ENCODE measurements at places on chromosomes 16 and 17.

DNA sequence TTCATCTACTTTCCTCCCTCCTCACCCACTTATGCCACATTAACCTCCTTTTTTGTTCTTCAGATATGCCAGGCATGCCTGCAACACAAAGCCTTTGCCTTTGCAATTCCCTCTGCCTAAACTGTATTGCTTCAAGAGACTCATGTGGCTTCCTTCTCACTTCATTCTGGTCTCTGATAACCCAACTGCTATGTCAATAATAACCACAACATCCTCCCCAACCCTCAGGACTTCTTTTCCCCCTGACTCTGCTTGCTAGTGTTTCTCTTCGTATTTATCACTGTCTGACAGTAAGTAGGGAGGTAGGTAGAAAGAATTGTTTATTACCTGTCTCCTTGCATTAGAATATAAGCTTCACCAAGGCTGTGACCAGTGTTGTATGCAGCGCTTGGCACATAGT lies 22.4 kb downstream of the RBL2 start:
- no peaks in the 10 kb centered on the region for H3K4me1 ChIP-seq
- no peak overlapping the region for H3K4me3 ChIP-seq
- peaks cover 22% of the 10 kb centered on the region for H3K36me3 ChIP-seq
- H3K27ac ChIP-seq: no peak overlapping the region

- no peaks in the 10 kb centered on the region for H3K36me3 ChIP-seq
- H3K4me1 ChIP-seq: no peaks in the 10 kb centered on the region
- DNase-seq: peak; percentile 84
- H3K27ac ChIP-seq: no peak overlapping the region
- H3K4me3 ChIP-seq: no peak overlapping the region
Measured at GRCh38 chr17:10737168-10737622, 7.4 kb upstream of the TMEM220 start.

GRCh38 chr17:9231449-9232154 lies 210.3 kb downstream of the NTN1 start:
- H3K27me3 ChIP-seq: no peaks in the 10 kb centered on the region
- DNase-seq: no peak
- H3K27ac ChIP-seq: no peak overlapping the region
- H3K4me1 ChIP-seq: no peaks in the 10 kb centered on the region
- no peaks in the 10 kb centered on the region for H3K36me3 ChIP-seq
- no peak overlapping the region for H3K4me3 ChIP-seq

DNA sequence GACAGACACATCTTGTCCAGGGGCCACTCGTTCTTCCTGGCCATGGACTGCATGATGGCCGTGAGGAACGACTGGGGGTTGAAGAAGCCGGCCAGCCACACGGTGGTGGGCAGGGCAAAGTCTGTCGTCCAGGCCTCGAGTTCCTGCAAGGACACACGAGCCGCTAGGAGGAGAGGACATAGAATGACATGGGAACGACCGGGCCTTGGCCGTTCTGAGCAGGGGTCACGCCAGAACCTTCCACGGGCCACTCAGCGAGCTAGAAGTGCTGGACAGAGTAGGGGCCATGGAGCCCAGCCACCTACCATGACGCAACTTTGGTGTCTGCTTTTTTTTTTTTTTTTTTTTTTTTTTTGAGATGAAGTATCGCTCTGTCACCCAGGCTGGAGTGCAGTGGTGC lies 47.0 kb downstream of the PGS1 start:
- no peak for DNase-seq
- no peaks in the 10 kb centered on the region for H3K36me3 ChIP-seq
- H3K27ac ChIP-seq: no peak overlapping the region

GRCh38 chr17:51365090-51365489 lies 104.7 kb downstream of the UTP18 start:
- no peak for DNase-seq
- H3K27me3 ChIP-seq: no peaks in the 10 kb centered on the region
- no peak overlapping the region for H3K27ac ChIP-seq
- H3K4me1 ChIP-seq: no peaks in the 10 kb centered on the region
- no peaks in the 10 kb centered on the region for H3K36me3 ChIP-seq
- no peak overlapping the region for H3K4me3 ChIP-seq

DNA sequence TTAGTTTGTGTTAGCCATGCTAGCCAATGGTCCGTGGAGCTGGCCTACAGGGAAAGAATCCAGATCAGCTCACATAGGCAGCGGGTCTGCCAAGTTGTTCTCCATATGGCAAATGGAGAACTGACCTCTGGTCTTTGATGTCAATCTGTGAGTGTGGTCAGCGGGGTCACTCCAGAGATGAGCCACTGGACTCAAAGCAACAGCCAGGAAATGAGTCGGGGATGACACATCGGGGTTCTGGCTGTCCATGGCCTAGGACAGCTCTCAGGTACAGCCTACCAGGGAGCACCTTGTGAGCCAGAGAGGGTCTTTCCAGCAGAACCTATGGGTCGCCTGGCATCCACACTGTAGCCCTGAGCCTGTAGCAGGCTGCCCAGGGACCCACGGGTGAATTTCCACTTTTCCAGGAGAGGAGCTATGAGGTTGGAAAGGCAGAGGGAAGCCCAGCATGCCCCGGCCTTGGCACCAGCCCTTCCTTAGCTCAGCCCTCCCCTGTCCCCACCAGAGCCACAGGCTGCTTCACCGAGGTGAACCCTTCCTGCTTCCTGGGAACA lies 203.0 kb upstream of the TNRC6C start:
- H3K4me3 ChIP-seq: no peak overlapping the region
- DNase-seq: no peak
- no peaks in the 10 kb centered on the region for H3K4me1 ChIP-seq
- no peak overlapping the region for H3K27ac ChIP-seq
- no peaks in the 10 kb centered on the region for H3K36me3 ChIP-seq

- no peak for DNase-seq
- no peak overlapping the region for H3K27ac ChIP-seq
- no peaks in the 10 kb centered on the region for H3K27me3 ChIP-seq
- H3K4me3 ChIP-seq: no peak overlapping the region
Measured at GRCh38 chr17:28883967-28884702, 13.4 kb downstream of the FLOT2 start.

DNA sequence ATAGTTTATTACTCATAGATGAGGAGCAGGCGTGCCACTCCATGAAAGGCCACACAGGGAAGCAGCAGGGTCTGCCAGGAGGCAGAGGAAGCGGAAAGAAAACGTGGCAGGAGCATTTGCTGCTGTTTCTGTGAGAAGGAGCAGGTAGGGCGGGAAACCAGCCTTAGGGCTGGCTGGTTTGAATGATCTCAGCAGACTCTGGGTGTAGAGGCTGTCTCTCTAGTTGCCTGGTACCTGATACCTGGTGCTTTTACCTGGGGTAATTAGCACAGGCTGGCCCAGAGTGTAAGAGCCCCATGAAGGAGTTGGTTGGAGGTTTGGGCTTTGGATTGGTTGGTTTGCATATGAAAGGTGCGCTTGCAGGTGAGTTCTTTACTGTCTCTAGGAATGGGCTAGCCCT lies 205.0 kb upstream of the CACNG3 start:
- no peak for DNase-seq
- H3K4me3 ChIP-seq: no peak overlapping the region
- H3K36me3 ChIP-seq: no peaks in the 10 kb centered on the region
- H3K4me1 ChIP-seq: no peaks in the 10 kb centered on the region
- no peak overlapping the region for H3K27ac ChIP-seq

- no peaks in the 10 kb centered on the region for H3K36me3 ChIP-seq
- H3K27ac ChIP-seq: no peak overlapping the region
- H3K4me3 ChIP-seq: no peak overlapping the region
- peaks cover 24% of the 10 kb centered on the region for H3K4me1 ChIP-seq
- DNase-seq: peak; percentile 70
- no peaks in the 10 kb centered on the region for H3K27me3 ChIP-seq
Measured at GRCh38 chr16:85176541-85177447, 64.5 kb upstream of the CIBAR2 start.

GRCh38 chr17:9470171-9470570 lies 105.4 kb downstream of the STX8 start:
- H3K4me3 ChIP-seq: no peak overlapping the region
- no peak for DNase-seq
- H3K27ac ChIP-seq: no peak overlapping the region

GRCh38 chr16:54546521-54546920 lies 259.9 kb upstream of the IRX3 start:
- no peaks in the 10 kb centered on the region for H3K27me3 ChIP-seq
- H3K4me3 ChIP-seq: no peak overlapping the region
- no peak for DNase-seq
- H3K27ac ChIP-seq: no peak overlapping the region
- no peaks in the 10 kb centered on the region for H3K36me3 ChIP-seq

GRCh38 chr16:3787924-3788661 lies 70.8 kb upstream of the TRAP1 start:
- no peak for DNase-seq
- no peaks in the 10 kb centered on the region for H3K27me3 ChIP-seq
- H3K4me3 ChIP-seq: no peak overlapping the region
- H3K27ac ChIP-seq: no peak overlapping the region

- H3K27me3 ChIP-seq: no peaks in the 10 kb centered on the region
- H3K27ac ChIP-seq: peak overlapping the region; percentile 51
- peaks cover 4% of the 10 kb centered on the region for H3K4me1 ChIP-seq
- H3K36me3 ChIP-seq: peaks cover 3% of the 10 kb centered on the region
- DNase-seq: no peak
- peak overlapping the region; percentile 27 for H3K4me3 ChIP-seq
Measured at GRCh38 chr17:21034340-21035235, 8.2 kb downstream of the USP22 start.

GRCh38 chr17:17628388-17629008 lies 37.0 kb upstream of the PEMT start:
- H3K4me1 ChIP-seq: no peaks in the 10 kb centered on the region
- no peak overlapping the region for H3K4me3 ChIP-seq
- no peaks in the 10 kb centered on the region for H3K27me3 ChIP-seq
- DNase-seq: no peak
- no peaks in the 10 kb centered on the region for H3K36me3 ChIP-seq
- no peak overlapping the region for H3K27ac ChIP-seq

DNA sequence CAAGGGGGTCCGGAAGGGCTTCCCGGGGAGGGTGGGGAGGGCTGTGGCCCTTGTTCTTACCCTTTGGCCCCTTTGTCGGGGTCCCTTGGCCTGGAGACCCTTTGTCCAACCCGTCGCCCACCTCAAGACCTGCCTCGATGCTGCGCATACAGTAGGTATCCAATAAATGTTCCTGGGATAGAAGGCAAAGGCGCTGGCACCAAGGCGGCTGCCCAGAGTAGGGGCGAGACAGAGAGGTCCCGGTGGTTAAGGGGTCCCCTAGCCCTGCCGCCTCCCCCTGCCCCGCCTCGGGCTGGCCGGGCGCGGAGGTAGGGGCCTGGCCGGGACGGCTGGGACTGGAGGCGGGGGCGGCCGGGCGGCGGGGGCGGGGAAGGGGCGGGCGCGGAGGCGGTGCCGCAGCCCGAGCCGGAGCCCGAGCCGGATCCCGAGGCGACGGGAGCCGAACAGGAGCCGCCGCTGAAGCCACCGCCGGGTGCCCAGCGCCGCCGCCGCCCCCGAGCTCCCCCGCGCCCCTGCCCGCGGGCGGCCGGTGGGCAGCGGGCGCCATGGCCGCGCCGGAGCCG lies at the start of gene NHERF2:
TSS of gene NHERF2 (plus strand) at position 442 of the 563 bp plus-strand sequence. CDS start at position 546, 104 bp downstream.
- no peaks in the 10 kb centered on the region for H3K36me3 ChIP-seq
- H3K27me3 ChIP-seq: no peaks in the 10 kb centered on the region
- DNase-seq: peak; percentile 79
- H3K27ac ChIP-seq: peak within 1 kb of the TSS; percentile 30
- H3K4me1 ChIP-seq: peaks cover 41% of the 10 kb centered on the region

- H3K4me3 ChIP-seq: no peak overlapping the region
- no peaks in the 10 kb centered on the region for H3K36me3 ChIP-seq
- H3K4me1 ChIP-seq: peaks cover 5% of the 10 kb centered on the region
- H3K27ac ChIP-seq: no peak overlapping the region
- no peaks in the 10 kb centered on the region for H3K27me3 ChIP-seq
- DNase-seq: no peak
Measured at GRCh38 chr16:85216522-85217375, 104.5 kb upstream of the CIBAR2 start.

GRCh38 chr16:52561910-52562741 lies 15.2 kb upstream of the TOX3 start:
- H3K4me3 ChIP-seq: no peak overlapping the region

DNA sequence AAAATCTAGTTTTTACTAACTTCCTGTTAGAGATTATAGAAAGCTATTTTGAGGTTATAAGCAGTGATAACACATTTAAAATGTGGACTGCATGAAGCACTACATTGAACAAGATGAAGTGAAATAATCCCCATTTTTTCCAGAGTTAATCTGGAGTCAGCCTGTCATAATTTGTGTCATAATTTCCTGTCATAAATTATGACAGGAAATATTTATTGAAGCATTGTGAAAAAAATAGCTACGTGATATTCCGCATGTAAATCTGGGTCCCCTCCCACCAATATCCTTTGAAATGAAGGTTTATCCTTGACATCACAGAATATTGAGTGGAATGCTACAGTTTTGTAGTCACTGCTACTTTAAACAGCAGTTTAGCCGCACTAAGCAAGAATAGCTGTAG lies 40.1 kb downstream of the OMG start:
- DNase-seq: no peak
- no peaks in the 10 kb centered on the region for H3K27me3 ChIP-seq
- peaks cover 6% of the 10 kb centered on the region for H3K36me3 ChIP-seq
- no peak overlapping the region for H3K4me3 ChIP-seq
- H3K27ac ChIP-seq: no peak overlapping the region

DNA sequence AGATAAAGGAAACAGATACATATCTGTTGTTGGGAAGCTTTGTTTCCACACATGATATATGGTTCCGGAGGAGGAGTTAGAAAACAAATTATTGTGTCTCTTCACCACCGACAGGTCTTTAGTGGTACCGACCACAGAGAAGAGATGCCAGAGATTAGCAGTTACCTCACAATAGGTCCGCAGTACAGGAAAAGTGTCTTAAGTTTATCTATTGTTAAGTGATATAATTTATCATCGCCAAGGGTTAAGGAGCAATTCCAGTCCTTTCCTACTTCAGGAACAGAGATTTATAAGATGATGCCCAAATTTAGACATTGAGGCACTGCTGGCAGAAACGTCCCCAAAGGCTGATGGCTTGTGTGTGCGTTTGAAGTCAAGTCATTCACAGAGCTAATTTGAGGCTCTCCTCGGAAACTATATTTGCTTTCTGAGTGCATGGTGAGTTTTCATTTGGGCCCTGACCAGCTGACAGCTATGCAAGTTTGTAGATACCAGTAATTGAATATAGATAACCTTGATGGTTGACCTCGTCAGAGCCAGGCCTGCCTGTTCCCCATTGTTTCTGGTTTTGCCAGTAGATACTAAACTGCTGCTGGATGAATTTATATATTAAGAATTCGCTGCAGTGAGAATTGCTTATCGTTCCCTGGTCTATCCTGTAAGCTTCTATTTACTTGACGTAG lies 196.4 kb upstream of the IRX3 start:
- H3K4me3 ChIP-seq: no peak overlapping the region
- no peaks in the 10 kb centered on the region for H3K27me3 ChIP-seq

DNA sequence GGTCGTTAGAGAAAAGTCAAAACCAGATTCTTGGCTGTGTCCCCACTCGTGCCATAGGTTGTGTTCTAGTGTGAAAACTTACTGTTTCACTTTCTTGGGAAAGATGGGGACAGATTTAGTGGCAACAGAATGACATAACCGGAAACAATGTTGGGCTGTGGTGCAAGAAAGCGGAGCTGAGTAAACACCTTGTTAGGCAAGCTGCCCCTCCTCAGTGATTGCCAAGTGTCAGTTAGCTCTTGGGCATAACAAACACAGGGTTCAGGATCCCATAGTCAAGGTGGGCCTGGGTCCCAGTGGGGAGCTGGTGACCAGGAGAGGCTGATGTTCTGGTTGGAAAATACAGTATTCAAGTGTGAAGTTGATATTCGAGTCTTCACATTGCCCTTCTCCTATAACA lies 15.4 kb downstream of the UBN1 start:
- peaks cover 48% of the 10 kb centered on the region for H3K36me3 ChIP-seq
- H3K27me3 ChIP-seq: no peaks in the 10 kb centered on the region
- H3K4me1 ChIP-seq: peaks cover 10% of the 10 kb centered on the region
- no peak overlapping the region for H3K4me3 ChIP-seq

All from kidney (tissue), 22 donors.